ENCODE measurements at places on chromosomes 11 and 22.

DNA sequence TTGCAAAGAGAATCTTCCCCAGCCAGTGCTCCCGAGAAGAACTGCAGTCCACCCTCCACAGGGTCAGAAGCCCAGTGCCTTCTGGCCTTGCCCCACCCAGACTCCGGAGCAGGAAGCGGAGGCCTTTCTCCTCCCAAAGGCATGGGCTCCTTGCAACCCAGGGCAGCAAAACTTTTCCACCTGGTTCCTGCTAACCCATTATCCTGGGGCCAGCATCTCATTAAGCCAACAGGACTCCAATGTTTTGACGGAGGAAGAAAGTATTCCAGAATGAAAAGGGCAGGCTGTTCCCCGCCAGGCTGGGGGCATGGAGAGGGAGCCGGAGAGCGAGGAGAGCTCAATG, 88.1 kb downstream of the RTL6 start:
- DNase-seq: no peak

- DNase-seq: no peak
Observed at GRCh38 chr11:3205261-3206155, 13.1 kb downstream of the MRGPRG start.

- no peak for DNase-seq
Observed at GRCh38 chr22:39244136-39244495, 666 bp downstream of the PDGFB start.

DNA sequence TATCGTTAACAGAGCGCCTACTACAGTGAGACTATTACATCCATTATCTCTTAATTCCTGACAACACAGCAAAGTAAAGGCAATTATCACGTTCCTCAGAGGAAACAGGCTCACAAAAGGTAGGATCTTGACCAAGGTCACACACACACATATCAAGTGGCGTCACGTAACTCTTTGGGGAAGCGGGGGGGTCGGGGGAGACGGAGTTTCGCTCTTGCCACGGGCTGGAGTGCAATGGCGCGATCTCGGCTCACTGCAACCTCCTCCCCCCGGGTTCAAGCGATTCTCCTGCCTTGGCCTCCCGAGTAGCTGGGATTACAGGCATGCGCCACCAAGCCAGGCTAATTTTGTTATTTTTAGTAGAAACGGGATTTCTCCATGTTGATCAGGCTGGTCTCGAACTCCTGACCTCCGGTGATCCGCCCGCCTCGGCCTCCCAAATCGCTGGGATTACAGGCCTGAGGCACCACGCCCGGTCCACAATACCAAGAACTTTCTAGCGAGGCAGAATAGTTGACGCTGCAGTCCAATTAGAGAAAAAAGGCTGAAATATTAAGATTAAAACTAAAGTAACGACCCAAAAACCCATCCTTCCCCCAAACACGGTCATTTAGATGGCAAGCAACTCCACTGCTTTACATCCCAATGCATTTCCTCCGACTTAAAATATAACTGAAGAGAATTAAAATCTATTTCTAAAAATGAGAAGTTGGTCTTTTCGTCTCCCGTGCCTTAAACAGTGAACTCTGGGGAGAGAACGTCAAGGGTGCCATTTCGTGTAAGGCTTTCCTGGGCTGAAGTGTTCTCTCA, 1.2 kb downstream of the DDX17 start:
- DNase-seq: no peak

- DNase-seq: no peak
Observed at GRCh38 chr11:76765863-76766350, 17.2 kb upstream of the TSKU start.

DNA sequence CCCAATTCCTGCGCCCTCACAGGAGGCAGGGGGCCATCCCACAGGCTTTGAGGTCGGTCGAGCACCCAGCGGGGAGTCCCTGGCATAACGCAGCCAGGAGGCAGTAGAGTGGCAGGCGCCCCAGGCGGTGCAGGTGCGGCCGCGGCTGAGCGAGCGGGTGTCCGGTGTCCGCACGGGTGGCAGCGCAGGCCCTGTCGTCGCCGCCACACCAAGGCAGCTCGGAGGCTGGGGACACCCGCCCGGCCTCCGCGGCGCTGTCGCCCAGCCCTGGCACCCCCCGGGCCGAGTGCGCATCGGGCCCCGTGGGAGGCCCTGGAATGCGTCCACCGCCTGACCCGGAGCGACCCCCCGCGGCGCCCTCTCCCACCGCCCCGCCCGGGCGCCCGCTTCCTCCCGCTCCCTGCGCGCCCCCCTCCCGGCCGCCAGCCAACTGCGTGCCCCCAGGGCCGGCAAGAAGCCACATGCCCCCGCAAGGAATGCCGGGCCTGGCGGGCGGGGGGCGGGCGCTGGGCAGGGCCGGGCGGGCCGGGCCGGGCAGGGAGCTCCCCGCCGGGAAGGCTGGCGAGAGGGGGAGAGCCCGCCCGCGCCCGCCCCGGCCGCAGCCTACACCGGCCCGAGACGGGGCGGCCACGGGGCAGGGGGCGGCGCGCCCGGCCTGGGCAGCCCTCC, 33.9 kb downstream of the PRDM11 start:
- DNase-seq: peak; percentile 83
